Cardiac fibroblast (primary cell): ENCODE measurements at places on chromosomes 7 and 10.

DNA sequence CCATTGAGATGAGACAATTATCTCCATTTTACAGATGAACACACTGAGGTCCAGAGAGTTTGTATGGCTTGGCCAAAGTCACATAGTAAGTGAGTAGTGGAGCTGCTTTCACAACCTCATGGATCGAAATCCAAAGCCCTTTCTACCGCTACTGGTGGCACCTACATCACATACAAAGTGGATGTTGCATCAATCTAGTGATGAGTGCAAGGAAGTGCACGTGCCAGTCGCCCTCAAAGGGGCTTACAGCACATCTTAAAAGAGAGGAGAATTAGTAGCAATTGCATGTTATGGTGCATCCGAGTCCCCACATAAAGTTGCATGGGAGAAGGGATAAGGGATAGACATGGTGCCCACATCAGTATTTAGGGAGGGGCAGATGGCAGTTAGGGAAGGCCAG, 31.0 kb upstream of the GPR26 start:
- DNase-seq: no peak

- DNase-seq: peak; percentile 24
Observed at GRCh38 chr7:35004531-35005095, 32.7 kb downstream of the DPY19L1 start.

DNA sequence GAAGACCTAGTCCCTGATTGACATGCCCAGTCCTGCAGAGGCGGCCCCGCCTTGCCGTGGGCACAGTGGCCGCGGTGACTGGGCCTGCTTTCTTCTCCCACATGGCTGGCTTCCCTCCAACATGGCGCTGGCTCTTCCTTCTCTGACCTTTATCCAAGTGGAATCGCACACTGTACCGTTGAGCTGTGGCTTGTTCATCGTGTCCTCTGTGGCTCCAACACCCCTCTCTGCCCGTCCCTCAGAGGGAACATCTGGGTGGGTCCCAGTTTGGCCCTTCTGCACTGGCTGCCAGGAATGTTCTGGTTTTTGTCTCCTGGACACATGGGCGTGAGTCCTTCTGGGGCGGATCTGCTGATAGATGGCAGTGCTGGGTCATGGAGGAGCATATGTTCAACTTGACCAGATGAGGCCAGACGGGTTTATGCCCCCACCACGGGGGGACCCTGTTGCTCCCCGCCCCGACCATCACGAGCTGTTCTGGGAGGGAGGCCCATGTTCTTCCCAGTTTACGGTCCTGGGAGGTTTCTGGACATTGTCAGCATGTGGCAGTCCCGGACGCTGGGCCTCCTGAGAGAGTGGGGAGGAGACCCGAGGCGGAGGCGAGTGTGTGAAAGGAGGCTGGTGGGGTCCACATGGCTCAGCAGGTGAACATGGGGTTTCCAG, 63.5 kb downstream of the LHPP start:
- DNase-seq: no peak

DNA sequence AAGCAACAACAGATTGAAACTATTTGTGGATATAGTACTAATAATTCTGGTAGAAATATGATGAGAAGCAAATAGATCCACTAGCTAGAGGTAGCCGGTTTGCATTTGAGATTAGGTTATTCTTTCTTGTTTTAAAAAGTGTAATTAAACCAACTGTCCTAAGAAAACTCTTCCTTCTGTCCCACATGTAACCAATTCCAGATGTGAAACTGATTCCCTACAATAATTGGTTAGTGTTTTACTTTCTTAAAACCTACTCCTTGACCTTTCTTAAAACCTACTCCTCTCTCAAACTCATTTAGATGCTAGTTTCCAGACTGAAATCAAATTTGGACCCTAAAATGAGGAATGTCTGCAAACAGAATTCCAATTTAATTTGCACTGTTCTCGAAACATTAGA, 521.5 kb downstream of the SUGCT start:
- no peak for DNase-seq

DNA sequence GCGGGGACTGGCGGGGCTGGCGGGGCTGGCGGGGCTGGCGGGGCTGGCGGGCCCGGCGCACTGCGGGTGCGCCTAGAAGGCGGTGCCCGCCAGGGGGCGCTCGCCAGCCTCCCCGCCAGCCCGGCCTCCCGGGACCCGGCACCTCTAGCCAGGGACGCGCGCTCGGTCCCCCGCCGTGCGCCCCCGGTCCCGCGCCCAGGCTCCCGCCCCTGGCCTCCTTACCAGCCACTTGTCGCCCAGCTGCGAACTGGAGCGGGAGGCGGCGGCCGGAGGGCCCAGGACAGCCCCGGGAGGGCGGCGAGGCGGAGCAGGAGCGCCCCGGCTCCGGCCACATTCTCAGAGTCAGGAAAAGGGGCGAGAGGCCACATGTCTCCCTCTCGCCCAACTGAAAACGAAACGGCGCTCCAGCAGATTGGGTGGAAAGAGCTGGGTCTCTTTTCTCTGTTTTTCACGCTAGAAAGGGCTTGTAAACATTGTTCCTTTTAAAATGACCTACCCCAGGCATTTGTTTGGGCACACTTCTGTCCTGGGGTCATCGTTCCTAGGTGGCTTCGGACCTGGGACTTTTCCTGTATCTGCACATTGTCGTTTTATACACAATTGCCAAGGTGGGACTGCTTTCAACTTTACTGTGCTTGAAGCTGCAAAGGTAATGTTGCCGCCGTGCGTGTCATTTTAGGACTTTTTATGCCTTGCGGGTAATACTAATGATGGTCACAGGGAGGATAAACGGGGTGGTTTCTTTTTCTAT, 378 bp upstream of the PRKCQ start:
- peak; percentile 21 for DNase-seq
